ENCODE measurements at places on chromosomes 2 and 18.

DNA sequence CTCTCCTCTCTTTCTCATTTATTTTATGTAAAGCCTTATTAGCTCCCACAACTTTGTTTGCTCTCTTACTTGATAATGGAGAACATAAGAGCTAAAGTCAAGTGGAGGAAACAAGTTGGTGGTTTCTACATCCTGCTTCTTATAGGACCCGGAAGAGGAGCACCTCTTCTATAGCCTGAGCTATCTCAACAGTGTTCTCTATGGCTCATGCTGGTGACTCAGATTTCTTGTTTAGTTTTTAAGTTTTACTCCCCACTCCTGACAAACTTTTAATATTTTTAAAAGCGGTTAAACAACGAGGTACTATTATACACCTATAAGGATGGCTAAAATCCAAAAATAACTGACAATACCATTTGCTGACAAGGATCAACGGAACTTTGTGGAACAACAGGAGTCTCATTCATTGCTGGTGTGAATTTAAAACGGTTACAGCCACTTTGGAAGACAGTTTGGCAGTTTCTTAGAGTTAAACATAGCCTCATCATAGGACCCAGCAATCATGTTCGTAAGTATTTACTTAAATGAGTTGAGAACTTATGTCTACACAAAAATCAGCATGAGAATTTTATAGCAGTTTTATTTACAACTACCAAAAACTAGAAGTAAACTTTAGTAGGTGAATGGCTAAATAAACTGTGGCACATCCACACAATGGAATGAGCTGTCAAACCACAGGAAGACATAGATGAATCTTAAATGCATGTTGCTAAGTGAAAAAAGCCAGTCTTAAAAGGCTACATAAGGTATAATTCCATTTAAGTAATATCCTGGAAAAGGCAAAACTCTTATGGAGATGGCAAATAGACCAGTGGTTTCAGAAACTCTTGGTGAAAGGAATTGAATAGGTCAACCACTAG, 12.7 kb upstream of the CDC42EP3 start:
- DNase-seq, result no peak

GRCh38 chr2:105741174-105741573, 3.5 kb upstream of the NCK2 start:
- DNase-seq, result no peak

- no peak for DNase-seq
These were observed 100.4 kb upstream of the SLC1A4 start for GRCh38 chr2:64888591-64889309.

DNA sequence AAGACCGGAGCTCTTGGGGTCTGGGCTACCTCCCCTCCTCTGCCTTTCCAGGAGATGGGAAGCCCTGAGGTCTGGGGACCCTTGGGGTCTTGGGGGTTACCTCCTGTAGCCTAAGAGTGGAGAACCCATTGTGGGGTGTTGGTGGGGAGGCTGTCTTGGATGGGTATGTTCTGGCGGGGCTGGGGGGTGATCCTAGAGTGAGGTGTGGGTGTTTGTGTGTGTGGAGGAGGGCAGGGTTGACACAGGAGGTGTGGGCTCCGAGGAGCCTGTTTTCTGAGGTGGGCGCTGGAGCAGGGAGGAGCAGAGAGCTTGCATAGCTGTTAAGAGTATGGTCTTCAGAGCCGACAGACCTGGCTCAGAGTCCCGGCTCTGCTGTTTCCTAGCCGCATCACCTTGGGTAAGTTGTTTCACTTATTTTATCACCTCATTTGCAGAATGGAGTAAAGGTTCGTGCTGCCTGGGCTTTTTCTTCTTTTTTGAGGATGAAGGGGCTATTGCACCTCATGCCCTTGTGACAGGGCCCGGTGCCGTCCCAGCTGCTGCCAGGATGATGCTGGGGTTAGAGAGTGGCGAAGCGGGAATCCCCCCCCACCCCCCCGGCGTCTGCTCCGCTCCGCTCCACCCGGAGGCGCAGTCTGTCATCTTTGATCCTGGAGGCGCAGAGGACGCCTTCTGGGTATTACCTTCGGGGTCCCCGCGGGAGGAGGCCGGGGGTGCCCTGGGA, 17.2 kb downstream of the TET3 start:
- DNase-seq, result no peak
